Activated CD4-positive, CD25-positive, alpha-beta regulatory T cell (primary cell): ENCODE measurements at places on chromosomes 12 and 14.

GRCh38 chr14:102303664-102304063, 1.3 kb downstream of the MOK start:
- no peak for DNase-seq

- peak; percentile 6 for DNase-seq
Observed at GRCh38 chr12:98743362-98743953, 98.4 kb downstream of the APAF1 start.

DNA sequence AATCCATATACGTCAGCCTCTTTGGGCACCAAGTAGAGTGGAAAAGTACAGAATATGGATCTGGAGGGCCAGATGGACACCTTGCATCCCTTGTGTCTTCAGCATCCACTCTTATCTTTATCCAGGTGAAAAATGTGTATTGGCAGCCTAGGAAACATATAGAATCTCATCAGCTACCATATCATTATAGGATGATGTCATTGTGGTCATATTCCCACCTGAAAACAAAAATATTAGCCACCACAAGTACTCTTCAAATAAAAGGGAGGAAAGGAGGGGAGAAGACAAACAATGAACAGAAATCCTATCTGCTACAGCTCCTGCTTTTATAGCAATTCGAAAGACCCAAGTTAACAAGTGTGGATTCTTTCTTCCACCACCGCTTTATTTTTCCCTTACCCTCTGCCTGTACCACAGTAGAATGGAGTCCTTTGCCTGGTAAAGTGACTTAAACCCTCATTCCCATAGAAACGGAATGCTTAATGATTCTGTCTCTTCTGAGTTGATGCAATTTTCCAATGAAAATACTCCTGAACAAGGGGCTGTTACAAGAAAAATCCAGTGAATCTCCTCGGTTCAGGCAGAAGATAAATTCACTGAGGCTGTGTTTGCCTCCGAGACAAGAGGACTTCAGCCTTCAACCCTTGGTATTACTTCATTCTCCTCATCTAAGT, 13.8 kb upstream of the IL26 start:
- DNase-seq, result no peak

- DNase-seq, result no peak
Observed at GRCh38 chr14:97149775-97150174, 352.6 kb downstream of the VRK1 start.

- no peak for DNase-seq
Observed at GRCh38 chr14:37623971-37624370, 28.5 kb downstream of the TTC6 start.

- no peak for DNase-seq
Observed at GRCh38 chr14:24416254-24416931, 13.1 kb downstream of the CBLN3 start.

- no peak for DNase-seq
Observed at GRCh38 chr12:111643427-111643826, 42.3 kb downstream of the BRAP start.

GRCh38 chr12:103846415-103846814, 5.4 kb upstream of the NT5DC3 start:
- no peak for DNase-seq

- DNase-seq, result no peak
Observed at GRCh38 chr14:62626416-62626815, 418.8 kb downstream of the KCNH5 start.

DNA sequence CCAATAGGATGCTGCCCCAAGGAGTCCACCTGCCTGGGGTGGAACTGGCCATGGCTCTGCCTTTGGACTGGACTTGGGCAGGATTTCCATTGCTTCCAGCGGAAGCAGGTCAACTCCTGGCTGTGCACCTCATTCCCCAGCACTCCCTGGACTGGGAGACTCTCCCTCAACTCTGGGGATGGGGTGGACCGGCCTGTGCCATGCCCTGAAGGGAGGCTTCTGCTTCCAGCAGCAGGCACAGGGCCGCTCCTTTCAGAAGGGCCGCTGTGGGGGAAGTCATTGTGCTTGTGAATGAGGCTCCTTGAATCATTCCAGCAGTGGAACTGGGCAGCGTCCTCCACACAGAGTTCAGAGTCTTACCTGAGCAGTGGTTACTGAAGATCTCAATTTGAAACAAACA, 23.0 kb downstream of the TCHP start:
- DNase-seq, result no peak

DNA sequence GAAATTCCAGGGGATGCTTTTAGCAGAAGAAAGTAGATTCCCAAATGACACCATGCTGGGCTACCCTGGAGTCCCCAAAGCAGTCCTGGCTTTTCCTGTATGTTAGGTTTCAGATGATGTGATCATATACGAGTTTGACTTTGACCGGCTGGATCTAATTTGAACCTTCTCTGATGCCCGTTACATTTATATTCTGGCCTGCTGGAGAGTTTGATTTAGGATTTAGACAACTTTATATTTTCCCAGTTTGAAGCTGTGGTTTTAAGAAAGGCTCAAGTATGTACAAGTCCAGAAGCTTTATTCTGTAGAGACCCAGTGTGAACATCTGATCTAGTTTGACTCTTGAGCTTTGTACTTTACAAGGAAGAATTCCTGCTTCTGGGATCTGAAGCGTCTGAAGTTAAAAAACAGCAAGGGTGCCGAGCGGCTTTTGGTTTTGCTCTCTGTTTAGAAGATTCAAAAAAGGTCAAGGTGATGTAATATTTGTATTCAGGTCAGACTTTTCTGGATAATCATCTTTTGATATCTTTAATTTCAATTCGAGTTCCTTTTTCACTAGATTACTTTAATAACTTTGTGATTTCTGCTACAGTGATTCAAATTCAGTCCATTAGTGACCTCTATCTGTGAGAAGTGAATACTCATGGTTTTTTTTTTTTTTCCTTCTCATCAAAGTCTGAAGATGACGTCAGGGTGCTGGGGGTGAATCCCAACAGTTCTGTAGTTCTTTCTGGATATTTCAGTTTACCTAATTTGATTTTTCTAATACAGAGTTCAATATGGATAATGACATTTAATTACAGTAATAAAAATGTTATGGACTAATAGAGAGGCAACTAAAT, 6.3 kb downstream of the FLRT2 start:
- no peak for DNase-seq

DNA sequence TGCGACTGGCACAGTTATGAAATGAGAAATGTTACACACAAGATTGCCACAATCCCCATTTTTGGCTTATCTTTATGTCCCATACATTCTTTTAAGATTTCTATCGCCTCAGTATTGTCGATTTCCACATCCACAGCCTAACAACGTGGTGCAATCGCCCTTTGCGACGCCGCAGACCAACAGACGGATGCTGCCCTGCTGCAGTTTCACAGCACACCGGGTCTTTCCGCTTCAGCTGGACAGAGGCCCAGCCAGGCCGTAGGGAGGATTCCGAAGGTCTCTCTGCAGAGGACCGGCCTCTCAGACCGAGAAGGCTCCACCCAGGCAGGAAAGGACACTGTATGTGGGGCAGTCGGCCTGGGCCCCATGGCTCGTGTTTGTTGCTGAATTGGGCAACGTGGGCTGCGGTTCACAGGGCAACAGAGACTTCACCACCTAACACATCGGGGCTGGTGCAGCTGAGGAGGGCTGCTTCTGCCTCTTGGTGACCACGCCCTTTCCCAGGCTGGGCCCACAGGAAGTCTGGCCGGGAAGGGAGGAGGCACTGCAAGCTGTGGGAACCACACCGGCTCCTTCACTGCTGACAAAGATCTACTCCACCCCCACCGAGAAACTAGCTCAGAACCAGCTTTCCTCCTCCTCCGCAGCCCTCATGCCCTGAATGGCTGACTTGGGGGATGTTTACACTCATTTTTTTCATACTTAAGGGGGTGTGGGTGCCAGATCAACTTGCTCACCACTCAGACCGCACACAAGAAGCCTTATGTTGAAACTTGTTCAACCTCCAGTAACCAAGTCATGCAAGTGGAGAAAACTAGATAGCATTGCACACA, 32.9 kb upstream of the MDM1 start:
- peak; percentile 53 for DNase-seq

DNA sequence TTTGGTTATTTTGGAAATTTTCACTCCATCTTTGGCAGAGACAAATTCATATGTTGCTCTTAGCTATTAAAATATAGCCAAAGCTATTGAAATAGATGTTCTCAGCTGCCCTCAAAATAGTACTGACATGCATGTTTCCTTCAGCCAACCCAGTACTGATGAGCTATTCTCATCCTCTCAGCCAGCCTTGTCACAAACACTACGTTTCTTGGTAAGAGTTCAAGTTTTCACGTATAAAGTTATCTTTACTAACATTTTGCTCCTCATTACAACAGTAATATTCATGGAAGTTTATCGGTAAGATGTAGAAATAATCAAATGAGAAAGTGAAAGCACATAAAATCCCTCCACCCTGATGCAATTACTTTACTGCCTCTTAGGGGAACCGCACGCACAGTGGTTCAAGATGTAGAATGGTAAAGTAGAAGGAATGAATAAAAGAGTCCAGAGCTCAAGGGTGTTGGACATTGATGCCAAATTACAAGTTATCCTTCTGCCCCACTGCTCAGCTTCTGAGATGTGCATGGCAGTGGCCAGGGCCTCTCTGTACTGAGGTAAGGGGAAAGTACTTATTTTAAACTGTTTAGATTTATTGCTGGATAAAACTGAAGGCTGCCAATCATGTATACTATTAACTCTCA, 20.7 kb downstream of the GCH1 start:
- no peak for DNase-seq

DNA sequence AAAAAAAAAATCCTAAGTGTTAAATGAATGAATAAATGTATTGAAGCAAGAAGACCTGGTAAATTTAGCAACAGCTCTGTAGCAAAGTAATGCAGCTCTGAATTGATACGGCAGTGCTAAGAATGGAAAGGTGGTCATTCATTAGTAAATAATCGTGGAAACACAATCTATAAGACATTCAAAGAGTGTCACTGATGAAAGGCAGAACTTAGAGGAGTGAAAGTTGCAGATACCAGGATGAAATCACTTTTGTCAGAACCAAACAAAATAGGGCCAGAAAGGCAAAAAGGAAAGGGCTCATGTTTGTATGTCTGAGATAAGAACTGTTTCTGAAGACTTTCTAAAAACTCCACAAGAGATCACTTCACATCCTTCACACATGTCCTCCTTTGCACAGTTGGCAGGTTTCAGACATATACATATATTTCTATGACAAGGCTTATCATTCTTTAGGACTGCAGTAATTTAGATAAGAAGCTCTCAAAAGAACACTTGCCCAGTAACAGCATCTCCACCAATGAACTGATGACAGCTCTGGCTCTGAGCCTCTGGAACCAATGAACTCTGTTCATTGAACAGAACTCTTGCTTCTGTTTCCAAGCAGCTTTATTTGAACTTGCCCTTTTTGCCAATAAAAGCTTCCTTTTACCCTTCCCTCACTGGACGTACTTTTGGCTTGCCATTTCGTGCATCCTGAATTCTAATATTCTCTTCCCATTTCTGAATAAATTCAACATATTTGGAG, 4.2 kb upstream of the LRR1 start:
- no peak for DNase-seq

DNA sequence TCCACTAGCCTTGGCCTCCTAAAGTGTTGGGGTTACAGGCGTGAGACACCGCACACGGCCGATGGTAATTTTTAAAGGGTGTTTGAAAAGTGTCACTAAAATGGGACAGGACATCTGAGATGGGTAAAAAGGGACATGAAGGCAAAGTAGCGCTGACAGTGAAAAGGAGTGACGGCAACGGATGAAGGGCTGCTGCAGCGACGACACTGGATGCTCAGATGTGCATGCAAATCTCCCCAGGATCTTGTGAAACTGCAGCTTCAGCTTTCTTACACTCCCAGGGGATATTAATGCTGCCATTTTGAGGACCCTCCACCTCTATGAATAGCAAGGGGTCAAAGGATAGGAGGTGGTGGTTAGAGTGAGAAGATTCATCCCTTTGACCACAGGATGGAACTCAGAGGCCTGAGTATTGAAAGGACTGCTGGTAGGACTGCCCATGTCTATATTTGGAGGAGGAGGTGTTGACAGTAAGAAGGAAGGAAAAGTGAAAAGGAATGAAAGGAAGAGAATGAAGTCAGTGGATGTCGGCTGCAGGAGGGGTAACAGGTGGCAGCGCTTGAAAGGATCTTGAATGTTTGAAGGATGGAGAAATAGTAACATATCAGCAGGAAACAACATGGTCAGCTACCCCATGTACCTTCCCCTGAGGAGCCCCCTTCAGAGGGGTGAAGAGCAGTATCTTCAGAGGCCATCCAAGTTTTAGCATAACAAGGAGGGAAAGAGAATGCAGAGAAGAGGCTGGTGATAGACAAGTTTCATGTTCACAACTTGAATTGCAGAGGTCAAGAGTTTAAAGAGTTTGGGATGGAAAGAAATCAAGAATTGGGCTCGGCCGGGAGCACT, 37.1 kb downstream of the CLIP1 start:
- DNase-seq, result no peak

DNA sequence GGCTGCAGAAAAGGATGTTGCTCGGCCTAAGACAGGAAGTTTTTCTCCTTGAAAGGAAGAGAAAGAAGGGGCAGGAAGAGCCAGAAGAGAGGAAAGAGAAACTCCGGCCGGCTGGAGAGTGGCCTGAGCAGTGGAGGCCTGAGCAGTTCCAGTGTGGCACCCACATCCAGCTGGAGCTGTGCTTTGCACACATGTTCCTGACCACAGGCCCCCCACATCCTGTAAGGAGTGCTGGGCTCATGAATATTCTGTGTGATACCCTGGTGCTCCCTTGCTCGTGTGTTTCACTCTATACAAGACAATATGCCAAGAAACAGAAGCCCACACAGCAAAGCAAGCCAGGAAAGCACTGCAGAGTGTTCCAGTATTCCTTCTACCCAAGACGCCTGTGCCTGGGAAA, 27.1 kb downstream of the POLE start:
- no peak for DNase-seq

- no peak for DNase-seq
Observed at GRCh38 chr12:115771065-115771464, 506.4 kb downstream of the MED13L start.

- DNase-seq, result no peak
Observed at GRCh38 chr12:57576613-57577160, 14.3 kb upstream of the PIP4K2C start.

- no peak for DNase-seq
Observed at GRCh38 chr14:73211251-73212040, 25.9 kb upstream of the PAPLN start.

DNA sequence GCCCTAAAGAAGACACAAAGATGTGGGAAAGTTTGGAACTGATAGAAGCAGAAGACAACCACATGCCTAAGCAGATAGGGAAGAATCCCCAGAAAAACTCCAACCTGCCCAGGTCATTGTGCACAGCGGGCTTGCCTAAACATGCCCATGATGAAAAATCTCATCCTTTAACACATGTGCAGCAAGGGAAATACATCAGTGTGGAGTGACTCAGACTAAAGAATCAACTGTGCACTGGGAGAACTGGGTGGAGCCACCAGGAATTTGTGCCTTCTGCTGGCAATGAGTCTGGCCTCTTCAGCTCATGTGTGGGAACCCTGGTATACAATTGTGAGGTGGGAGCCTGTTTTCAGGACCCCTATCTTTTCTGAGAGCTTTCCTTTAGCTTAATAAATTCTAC, 398.5 kb downstream of the FSCB start:
- no peak for DNase-seq

GRCh38 chr12:6662602-6662905, 365 bp downstream of the ING4 start:
- DNase-seq, result no peak

GRCh38 chr12:99119449-99119848, 474.4 kb downstream of the APAF1 start:
- DNase-seq, result no peak
